Foreskin fibroblast (primary cell): ENCODE measurements at places on chromosomes 1 and 21.

- DNase-seq, result no peak
These were observed 18.6 kb downstream of the ABCG1 start for GRCh38 chr21:42237577-42237976.

GRCh38 chr1:151520359-151520758, 9.2 kb downstream of the CGN start:
- DNase-seq, result no peak

GRCh38 chr21:26783466-26784195, 61.6 kb downstream of the ADAMTS1 start:
- no peak for DNase-seq

DNA sequence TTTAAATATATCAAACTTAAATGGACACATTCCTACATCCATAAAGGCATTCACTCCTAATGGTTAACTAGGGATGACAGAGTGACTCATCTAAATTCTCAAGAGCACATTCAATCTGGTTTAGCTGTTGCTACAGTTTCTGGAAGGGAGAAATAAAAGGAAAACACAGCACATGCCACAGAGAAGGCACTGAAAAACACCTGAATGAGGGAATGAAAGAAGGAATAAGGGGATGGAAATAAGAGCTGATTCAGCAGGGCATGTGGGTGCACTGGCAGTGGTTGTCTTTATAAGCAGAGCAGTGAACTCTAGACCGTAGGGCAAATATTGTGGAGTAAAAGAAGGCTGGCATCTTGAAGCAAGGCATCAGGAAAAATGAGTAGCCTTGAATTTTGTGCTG, 79.3 kb downstream of the LHX4 start:
- no peak for DNase-seq

DNA sequence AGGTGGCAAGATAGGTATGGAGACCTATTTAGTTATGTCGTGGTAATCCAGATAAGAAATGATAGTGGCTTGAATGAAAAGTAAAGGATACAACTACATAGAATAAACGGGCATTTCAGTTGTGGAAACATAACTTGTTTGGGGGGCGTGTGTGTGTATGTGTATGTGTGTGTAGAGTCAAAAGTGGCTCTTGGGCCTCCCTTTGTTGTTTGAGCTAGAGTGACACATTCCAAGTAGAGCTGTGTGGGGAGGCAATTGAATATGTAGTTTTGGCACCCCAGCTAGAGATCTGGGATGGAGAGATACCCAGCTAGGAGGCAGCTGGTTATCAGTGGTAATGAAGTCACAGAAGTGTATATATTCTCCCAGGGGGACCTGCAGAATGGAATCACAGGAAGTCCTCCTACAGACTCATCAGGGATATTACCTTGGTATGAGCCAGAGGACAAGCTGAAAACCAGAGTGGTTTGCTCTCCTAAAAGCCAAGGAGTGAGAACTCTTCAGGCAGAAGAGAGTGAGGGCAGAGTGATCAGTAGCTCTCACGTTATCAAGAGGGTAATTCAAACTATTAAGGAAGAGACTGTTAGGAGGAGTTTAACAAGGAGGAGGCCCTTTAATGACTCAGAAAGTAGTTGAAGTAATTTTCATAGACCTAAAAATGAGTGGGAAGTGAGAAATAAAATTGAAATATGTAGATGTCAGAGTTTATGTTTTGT, 5.1 kb downstream of the CR1L start:
- DNase-seq, result no peak

DNA sequence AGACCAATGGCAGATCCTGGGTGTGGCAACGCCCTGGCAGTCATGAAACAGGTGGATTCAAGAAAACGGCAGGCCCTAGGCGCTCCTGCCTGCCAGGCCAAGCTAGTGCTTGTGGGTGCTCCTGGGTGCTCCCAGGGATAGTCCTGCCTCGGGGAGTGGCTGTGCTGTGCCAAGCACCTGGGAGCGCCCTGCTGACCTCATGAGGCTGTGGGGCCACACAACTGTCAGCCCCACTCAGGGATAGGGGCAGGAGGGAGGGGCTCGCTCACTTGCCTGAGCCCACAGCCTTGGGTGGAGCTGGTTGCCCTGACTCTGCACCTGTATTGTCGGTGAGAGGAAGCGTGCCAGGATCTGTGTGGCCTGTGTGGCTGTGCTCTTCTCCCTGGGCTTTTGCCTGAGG, 9.4 kb downstream of the SNAP47 start:
- DNase-seq, result no peak

DNA sequence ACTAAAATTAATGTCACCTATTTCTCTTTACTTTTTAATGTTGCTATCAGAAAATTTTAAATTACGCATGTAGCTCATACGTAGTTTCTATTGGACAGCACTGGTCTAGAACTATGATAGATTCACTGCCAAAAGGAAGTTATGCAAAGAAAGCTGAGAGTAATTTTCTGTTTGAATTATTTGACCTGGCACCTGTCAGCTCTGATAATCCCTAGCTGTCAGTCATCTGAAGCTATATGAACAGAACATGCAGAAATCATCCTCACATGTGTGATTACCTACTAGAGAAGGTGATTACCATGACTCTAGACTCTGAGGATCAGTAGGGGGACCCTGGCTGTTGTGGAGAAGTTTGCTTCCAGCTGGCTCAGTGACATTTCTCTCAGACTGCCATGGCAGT, 40.8 kb downstream of the F5 start:
- no peak for DNase-seq

- DNase-seq, result no peak
These were observed 7.4 kb downstream of the ENTREP3 start for GRCh38 chr1:155247667-155248553.

DNA sequence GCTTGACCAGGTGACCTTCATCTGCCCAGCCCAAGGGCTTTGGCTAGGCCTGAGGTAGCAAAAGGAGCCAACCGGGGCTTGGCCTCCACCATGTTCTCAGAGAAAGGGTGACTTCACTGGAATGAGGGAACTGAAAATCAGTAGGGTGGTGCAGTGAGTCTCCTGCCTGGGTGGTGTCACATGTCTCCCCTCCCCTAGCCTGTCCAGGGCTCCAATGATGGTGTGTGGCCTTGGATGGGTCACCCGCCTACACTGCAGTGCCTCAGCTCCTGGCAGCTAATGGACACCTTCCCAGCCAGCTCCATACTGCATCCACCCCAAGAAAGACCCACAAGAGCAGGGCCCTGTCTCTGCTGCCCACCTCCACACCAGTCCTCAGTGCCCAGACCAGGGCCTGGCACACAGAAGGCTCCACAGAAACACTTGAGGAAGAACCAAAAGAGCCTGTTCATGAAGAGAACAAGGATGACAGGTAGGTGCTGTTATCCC, 678.7 kb downstream of the MATN1 start:
- no peak for DNase-seq

- peak; percentile 85 for DNase-seq
These were observed 68.5 kb upstream of the DUSP10 start for GRCh38 chr1:221810406-221810805.

- DNase-seq, result no peak
These were observed 21.5 kb upstream of the DDOST start for GRCh38 chr1:20682571-20683236.

- DNase-seq, result no peak
These were observed 608 bp upstream of the MX2 start for GRCh38 chr21:41361053-41361785.

DNA sequence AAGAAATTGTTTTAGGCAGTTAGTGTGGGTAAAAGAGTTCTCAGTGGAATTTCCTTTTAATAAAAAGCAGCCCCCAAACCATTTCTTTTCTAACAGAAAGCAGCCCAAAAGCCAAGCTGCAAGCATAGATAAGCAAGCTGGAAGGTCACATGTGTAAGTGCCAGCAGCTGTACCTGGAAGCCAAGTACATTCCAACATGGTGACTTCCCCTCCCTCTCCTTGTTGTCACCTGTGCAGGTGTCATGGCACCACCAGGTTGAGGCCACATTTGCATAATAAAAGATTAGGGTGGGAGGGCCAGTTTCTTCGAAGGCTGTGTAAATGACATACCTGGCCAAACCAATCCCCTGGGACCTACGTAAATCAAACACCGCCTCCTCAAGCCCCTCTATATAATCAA, 240.3 kb upstream of the RAB4A start:
- DNase-seq, result no peak

GRCh38 chr1:5995871-5996630, 3.8 kb upstream of the NPHP4 start:
- DNase-seq, result no peak

DNA sequence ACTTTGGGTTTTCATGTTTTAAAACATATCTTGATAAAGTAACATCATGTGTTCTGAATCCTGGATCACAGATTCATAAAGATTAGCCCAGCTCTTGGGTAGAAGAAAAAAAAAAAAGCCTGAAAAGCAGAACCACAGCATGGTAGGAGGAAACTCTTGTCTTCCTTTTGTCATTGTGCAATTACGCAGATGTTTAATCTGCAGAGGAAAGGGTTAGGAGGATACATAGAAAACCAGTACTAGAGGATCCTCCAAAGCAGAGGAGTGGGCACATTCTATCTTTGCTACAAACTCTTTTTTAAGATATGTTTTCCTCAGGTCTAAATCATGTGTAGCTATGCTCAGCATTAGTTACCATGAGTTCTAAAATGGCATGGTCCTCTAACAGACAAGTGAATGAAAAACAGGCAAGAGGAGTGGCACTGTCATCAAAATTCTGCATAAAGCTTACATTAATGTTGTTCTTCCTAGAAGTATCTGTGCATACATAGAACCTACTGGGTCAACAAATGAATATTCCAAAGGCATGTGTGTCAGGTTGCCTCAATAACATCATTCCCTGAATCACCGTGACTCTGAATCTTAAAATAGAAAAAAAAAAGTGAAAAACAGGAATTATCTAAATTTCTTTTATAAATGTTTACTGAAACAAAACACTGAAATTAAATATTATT, 107.0 kb downstream of the NME7 start:
- no peak for DNase-seq

DNA sequence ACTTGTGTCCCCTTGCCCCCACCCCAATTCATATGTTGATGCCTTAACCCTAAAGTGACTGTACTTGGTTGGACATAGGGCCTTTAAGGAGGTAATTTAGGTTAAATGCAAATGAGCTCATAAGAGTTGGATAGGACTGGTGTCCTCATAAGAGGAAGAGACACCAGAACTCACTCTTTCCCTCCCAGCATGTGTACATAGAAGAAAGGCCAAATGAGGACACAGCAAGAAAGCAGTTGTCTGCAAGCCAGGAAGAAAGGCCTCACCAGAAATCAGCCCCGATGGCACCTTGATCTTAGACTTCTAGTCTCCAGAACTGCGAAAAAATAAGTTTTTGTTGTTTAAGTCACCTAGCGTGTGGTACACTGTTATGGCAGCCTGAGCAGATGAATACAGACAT, 45.5 kb downstream of the RAB3GAP2 start:
- no peak for DNase-seq

GRCh38 chr1:87325982-87326738, 2.5 kb upstream of the LMO4 start:
- DNase-seq, result no peak

DNA sequence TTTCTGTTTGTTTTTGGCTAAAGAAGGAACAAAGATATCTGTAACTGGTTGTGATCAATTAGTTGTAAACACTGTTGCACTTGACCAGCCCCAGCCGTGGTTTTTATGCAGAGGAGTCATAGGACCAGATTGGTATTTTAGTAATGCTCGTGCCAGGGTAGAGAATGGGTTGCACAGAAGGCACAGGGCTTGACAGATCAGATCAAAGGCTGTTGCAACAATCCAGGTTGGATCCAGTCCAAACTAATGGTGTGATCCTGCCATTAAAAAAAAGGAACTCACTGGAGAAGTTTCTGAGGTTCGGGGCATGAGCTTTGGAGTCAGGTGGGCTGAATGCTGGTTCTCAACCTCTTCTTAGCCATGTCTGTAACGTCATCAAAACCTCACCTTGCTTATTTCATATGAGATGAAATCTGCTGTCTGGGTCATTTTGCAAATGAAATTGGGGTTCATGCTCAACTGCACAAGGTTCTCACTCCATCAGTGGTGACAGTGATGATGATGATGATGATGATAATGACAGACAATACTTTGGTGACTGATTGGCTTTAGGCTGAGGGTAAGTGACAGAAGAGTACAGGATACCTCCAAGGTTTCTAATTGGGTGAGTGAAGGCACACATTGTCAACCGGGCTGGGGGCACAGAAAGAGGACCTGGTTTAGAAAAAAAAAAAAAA, 43.1 kb downstream of the ZNF281 start:
- DNase-seq, result no peak
